ENCODE measurements at places on chromosomes 3 and 15.

DNA sequence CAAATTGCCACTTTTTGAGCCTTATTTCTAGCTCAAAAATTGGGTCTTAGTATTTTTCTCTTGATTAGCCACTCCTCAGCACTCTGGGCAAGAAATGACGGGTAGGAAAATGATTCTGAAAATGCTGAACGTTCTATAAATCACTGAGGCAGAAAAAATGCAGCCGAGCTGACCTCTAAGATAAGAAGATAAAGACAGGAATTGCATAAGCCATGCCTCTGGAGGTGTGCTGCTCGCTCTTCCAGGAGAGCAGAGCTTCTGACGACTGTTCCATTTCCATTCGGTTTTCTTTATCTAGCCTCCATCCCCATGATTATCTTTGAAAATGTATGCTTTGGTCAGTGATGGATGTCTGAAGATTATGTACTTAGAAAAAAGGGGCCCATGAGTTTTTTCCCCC lies 558.8 kb upstream of the ADAMTS9 start:
- DNase-seq: no peak

DNA sequence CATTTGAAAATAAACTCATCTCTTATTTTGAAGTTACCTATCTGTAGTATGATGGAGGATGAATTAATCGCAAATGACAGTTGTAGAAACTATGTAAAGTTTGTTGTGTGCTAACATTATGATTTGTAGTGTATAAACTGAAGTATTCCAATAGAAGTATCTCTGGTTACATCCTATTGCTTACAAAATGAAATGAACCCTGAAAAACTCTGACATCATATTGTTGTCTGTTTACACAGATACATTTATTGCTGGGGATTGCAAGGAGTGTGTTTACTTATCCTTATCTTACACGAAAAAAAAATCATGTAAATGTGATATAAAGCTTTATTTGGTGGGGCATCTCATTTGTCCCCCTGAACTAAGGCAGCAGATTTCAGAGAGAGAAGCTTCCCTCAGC lies 2.6 kb upstream of the ABHD10 start:
- no peak for DNase-seq

DNA sequence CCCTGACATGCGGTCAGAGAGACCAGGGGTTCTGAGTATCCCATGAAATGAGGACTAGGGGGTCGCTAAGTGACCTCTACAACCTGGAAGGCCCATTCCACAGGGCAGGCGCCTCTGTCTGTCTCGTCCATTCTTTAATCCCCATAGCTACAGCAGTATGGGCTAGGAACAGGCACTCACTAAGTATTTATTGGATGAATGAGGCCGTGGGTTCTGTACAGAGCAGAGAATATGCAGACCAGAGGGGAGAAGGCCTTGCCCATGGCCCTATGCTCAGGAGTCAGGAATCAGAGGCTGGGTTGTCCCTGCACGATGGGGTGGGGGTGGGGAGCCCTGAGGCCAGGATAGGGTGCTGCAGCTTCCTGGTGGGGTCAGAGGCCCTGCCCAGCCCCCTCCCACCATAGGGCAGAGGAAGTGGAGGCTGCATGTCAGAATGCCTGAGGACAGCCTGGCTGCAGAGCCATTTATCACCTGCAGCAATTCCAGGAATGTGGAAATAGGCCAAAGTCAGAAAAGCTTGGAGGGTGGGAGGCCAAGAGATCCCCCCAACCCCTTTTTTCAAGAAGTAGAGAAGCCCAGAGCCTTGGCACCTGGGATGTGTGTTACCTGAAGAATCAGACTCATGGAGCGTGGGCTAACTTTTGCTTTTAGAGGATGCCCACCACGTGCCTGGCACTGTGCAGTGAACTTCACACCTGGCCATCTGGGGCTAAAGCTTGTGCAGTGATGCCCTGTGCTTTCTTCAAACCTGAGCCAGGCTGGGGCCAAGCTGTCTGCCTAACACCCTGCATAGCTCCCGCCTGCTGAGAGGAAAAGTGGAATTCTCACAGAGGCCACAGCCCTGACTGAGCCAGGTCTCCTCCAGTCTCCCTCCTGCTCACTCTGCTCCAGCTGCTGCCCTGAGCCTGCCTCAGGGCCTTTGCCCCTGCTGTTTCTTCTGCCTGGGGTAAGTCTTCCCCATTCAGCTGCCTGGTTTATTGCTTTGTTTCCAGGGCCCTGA lies 109.4 kb downstream of the WNT7A start:
- DNase-seq: no peak

- DNase-seq: no peak
Measured at GRCh38 chr15:91407269-91407889, 307.3 kb downstream of the SV2B start.

GRCh38 chr15:101477851-101478362 lies 11.6 kb downstream of the PCSK6 start:
- DNase-seq: no peak

- DNase-seq: no peak
Measured at GRCh38 chr3:15011174-15011573, 53.9 kb downstream of the MRPS25 start.

GRCh38 chr15:55661428-55661827 lies 73.3 kb upstream of the PYGO1 start:
- DNase-seq: no peak

DNA sequence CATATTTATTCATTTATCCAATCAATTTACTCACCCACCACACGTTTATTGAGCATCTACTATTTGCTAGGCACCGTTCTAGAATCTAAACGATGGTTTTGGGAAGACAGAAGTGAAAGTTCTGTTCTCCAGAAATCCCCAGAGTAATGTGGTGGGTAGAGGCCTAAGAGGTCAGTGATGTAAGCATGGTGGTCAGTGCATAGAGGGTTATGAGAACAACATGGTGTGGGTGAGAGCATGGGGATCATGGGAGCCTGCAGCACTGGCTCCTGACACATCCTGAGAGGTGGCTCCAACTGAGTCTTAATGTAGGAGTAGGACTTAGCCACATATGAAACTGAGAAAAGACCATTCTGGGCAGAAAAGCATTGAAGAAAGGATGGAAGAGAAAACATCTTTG lies 85.3 kb upstream of the TNFAIP8L3 start:
- no peak for DNase-seq

DNA sequence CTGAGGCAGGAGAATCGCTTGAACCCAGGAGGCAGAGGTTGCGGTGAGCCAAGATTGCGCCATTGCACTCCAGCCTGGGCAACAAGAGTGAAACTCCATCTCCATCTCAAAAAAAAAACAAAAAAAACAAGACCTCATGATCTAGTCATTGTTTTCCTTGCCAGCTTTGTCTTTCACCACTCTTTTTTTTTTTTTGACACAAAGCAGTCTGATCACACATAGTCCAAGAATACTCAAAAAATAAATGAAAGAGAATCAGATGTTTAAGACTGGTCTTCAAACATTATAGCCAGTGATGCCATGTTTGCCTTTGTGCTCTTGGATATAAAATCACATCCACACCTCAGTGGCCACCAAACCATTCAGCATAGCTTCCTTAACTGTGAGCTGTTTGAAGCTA lies 5.8 kb upstream of the ADAM10 start:
- no peak for DNase-seq

DNA sequence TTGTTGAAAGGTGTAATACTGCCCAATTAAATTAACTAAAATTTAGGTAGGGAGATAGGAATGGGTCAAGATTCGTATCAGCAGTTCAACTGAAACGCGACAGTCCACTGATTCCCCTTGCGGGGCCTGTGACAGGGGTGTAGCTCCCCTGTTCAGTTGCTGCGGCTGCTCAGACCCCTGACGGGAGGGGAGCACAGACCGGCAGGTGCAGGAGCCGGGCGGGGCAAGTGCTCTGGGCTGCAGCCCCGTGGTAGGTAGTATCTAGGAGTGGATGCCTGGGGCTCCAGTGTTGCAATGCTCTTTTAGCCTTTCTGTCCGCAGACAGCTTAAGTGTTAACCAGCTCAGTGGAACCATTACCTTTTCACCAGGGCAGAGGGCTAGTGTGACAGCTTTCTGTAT lies 164.9 kb downstream of the ROBO2 start:
- no peak for DNase-seq

GRCh38 chr15:34023907-34024306 lies 15.1 kb downstream of the AVEN start:
- no peak for DNase-seq

DNA sequence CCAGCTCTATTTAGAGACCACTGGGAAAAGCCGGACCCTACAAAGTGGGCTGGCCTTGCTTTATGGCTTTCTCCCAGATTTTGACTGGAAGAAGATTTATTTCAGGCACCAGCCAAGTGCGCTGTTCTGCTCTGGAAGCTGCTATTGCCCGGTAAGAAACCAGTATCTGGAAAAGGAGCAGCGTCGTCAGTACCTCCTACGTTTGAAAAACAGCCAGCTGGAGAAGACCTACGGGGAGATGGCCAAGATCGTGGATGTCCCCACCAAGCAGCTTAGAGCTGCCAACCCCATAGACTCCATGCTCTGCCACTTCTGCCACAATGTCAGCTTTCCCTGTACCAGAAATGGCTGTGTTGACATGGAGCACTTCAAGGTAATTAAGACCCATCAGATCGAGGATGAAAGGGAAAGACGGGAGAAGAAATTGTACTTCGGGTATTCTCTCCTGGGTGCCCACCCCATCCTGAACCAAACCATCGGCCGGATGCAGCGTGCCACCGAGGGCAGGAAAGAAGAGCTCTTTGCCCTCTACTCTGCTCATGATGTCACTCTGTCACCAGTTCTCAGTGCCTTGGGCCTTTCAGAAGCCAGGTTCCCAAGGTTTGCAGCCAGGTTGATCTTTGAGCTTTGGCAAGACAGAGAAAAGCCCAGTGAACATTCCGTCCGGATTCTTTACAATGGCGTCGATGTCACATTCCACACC lies 60.9 kb downstream of the PXYLP1 start:
- DNase-seq: no peak

DNA sequence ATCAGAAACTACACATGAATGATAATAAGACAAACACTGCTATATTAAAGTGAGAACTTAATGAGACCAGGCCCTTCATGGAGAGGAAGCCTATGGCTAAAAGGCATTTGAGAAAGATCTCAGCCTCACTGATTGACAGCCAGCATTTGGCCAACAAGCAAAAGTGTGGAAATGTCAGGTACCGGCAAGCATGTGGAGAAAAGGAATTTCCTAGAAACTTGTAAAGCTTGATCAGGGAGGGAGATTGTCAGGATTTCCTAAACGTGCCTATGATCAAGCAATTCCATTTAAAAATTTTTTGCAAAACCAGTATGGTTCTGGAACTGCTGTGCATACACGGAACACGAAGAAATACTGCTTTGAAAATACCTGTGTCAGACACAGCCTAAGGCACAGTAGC lies 220.3 kb upstream of the ATP10A start:
- DNase-seq: no peak

GRCh38 chr3:111690242-111690641 lies 95.1 kb upstream of the ZBED2 start:
- DNase-seq: no peak

- DNase-seq: no peak
Measured at GRCh38 chr3:10366651-10367101, 45.8 kb upstream of the SEC13 start.

DNA sequence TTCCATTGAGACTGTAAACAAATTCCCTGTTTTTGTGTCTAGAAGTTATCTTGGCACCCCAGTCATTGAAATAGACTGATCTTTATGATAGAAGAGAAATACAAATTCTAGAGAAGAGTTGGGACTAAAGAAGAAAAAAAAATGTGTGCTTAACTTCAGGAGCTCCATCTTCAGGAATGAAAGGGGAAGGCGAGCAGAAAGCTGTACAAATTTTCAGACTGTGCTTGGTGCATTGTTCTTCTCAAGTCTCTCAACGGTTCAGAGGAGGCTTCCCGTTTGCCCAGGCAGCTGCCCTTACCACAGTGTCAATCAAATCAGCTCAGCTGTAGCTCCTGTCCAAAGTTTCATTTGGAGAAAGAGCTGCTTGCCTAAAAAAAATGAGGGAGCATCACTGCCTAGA lies 41.7 kb downstream of the OXSM start:
- no peak for DNase-seq

Data from stimulated activated CD4-positive, alpha-beta T cell treated with anti-CD3 and anti-CD28 coated beads, Interleukin-1b, Interleukin-23, amount 100 ng/mL, for 1 hour (primary cell).